MM.1S (cell line): ENCODE measurements at places on chromosomes 4 and X.
A peak's percentile ranks its signal among the peaks of the same experiment; 100 is the strongest.

DNA sequence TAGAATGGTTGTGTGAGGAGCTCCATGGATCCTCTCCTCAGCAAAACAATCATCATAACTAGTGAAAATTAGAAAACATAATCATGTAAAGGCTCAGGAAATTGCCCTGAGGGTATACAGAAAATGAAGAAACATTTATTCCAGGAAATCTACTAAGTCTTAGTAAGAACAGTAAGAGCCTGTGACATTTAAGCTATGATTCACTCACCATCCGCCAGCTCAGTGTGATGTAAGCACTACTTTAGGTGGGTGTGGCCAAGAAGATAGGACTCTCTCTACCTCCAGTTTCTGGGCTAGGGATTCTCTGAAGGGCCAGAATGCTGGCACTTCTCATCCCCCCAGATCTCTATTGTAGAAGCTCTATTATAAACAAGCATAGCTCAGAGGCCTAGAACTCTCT is 147.5 kb downstream of the DLG3 start:
- DNase-seq: no peak
- no peaks in the 10 kb centered on the region for H3K27me3 ChIP-seq
- no peaks in the 10 kb centered on the region for H3K4me1 ChIP-seq
- no peaks in the 10 kb centered on the region for H3K36me3 ChIP-seq
- H3K27ac ChIP-seq: no peak overlapping the region
- H3K4me3 ChIP-seq: no peak overlapping the region

DNA sequence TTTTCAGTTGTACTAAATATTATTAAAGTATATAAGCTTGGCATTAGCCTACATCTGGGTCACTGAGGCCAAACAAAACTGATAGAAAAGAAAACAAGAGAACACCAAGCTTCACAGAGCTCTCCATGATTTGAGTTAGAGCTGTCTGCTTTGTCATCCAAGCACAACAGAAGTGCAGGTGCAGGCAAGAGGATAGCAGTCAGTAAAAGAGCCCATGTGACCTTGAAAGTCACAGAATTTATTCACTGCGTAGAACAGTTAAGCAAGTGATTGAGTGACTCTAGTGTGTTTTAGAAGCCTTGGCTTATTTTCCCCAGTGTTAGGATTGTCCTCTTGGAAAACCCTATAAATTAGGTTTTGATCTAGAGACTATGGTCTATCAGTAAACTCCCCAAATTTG is 49.4 kb upstream of the PRDM5 start:
- DNase-seq: no peak
- H3K27ac ChIP-seq: no peak overlapping the region
- no peaks in the 10 kb centered on the region for H3K4me1 ChIP-seq

DNA sequence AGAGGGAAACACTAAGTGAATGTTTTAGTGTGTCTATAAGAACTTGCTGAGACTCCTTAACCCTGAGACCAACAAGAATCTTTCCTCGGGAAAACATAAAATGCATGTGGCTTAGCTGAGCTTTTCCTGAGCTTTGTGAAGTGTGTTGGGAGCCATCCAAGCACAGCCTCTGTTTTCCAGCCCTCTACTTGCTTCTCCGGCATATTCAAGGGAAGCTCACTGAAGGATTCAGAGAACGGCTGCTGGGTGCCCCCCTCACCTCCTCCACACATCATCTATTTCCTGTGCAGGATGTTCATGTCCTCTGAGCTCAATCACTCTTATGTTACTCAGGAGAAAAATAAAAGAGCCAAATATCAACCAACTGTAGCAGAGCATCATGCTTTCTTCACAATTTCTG is 492.1 kb downstream of the IL15 start:
- H3K4me1 ChIP-seq: no peaks in the 10 kb centered on the region
- H3K27me3 ChIP-seq: no peaks in the 10 kb centered on the region
- DNase-seq: no peak
- H3K27ac ChIP-seq: no peak overlapping the region
- H3K4me3 ChIP-seq: no peak overlapping the region

GRCh38 chrX:19735244-19735643 is 152.2 kb downstream of the SH3KBP1 start:
- H3K27ac ChIP-seq: no peak overlapping the region; the same call in 1 of the 2 replicates
- H3K4me1 ChIP-seq: peaks cover 18% of the 10 kb centered on the region
- DNase-seq: peak; percentile 49

GRCh38 chr4:86300516-86300915 is 59.3 kb downstream of the MAPK10 start:
- H3K36me3 ChIP-seq: no peaks in the 10 kb centered on the region
- no peak overlapping the region for H3K4me3 ChIP-seq
- no peaks in the 10 kb centered on the region for H3K27me3 ChIP-seq
- H3K27ac ChIP-seq: no peak overlapping the region

- DNase-seq: no peak
- H3K36me3 ChIP-seq: no peaks in the 10 kb centered on the region
- no peak overlapping the region for H3K27ac ChIP-seq
Measured at GRCh38 chr4:158581161-158581560, 59.5 kb downstream of the RXFP1 start.

DNA sequence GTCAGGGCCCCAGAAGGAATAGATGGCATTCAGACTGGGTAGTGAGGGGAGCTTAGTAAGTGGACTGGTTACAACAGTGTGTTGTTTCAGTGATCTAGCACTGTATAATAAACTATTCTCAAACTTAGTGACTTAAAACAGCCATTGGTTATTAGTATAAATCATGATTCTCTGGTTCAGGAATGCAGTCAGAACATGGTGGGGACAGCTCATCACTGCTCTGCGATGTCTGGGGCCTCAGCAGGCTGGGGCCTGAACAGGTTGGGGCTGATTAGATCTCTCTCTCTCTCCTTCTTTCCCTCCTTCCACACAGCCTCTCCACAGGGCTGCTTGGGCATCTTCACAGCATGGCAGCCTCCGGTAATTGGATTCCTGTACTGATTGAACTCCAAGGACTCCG is 160.4 kb downstream of the GATB start:
- no peak for DNase-seq
- no peak overlapping the region for H3K4me3 ChIP-seq
- no peak overlapping the region for H3K27ac ChIP-seq
- H3K27me3 ChIP-seq: no peaks in the 10 kb centered on the region

GRCh38 chrX:9134366-9134765 is 100.4 kb upstream of the FAM9B start:
- no peaks in the 10 kb centered on the region for H3K4me1 ChIP-seq
- no peak overlapping the region for H3K27ac ChIP-seq
- DNase-seq: no peak
- H3K36me3 ChIP-seq: no peaks in the 10 kb centered on the region
- no peak overlapping the region for H3K4me3 ChIP-seq
- no peaks in the 10 kb centered on the region for H3K27me3 ChIP-seq

DNA sequence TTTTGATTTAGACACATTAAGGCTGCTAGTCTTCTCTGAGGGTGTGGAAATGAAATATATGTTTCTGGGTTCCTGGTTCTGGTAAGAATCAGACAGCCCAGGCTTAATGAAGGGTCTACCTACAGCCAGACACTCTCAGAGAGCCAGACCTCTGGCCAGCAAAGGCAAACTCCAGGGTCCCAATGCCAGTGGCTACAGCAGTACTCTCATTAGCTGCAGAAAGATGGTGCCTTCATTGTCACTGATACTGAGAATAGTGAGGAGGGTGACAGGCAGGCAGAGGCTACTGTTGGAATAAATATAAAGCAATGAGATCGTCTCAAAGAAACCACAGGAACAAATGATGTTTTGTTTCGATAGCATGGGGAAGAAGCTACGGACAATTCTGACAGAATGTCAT is 437.6 kb downstream of the GPM6A start:
- no peaks in the 10 kb centered on the region for H3K27me3 ChIP-seq
- H3K4me3 ChIP-seq: no peak overlapping the region
- no peaks in the 10 kb centered on the region for H3K4me1 ChIP-seq

GRCh38 chr4:6917461-6918271 is 8.0 kb downstream of the TBC1D14 start:
- no peaks in the 10 kb centered on the region for H3K27me3 ChIP-seq
- no peak overlapping the region for H3K27ac ChIP-seq
- H3K4me1 ChIP-seq: no peaks in the 10 kb centered on the region
- H3K36me3 ChIP-seq: no peaks in the 10 kb centered on the region
- no peak for DNase-seq

GRCh38 chr4:72286185-72286584 is 254.4 kb downstream of the NPFFR2 start:
- no peak overlapping the region for H3K4me3 ChIP-seq
- H3K27me3 ChIP-seq: no peaks in the 10 kb centered on the region
- no peak overlapping the region for H3K27ac ChIP-seq
- H3K36me3 ChIP-seq: no peaks in the 10 kb centered on the region
- no peaks in the 10 kb centered on the region for H3K4me1 ChIP-seq
- peak; percentile 23 for DNase-seq

- H3K4me1 ChIP-seq: peaks cover 29% of the 10 kb centered on the region
- DNase-seq: no peak
- H3K36me3 ChIP-seq: no peaks in the 10 kb centered on the region
Measured at GRCh38 chr4:128394778-128395177, 107.2 kb upstream of the PGRMC2 start.

GRCh38 chr4:67250131-67250896 is 295.0 kb downstream of the CENPC start:
- DNase-seq: no peak
- H3K27me3 ChIP-seq: no peaks in the 10 kb centered on the region
- H3K4me3 ChIP-seq: no peak overlapping the region
- no peak overlapping the region for H3K27ac ChIP-seq
- no peaks in the 10 kb centered on the region for H3K4me1 ChIP-seq

DNA sequence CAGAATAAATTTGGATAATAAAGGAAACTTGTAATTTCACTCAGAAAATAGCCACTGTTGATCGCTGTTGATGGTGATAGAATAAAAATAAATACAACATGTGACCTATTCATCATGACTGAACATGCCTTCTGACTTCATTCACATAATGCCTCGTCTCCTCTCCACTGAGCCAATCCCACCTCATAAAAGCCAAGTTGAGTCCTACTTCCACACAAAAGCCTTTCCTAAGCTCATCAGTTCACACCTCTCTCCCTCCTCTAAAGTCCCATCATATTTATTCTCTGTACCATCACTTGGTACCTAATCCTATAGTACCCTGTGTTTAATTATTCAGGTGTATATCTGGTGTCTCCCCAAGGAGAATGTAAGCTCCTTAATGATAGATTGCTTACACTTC is 37.7 kb downstream of the APOO start:
- no peaks in the 10 kb centered on the region for H3K4me1 ChIP-seq
- no peaks in the 10 kb centered on the region for H3K27me3 ChIP-seq
- no peak overlapping the region for H3K4me3 ChIP-seq
- no peaks in the 10 kb centered on the region for H3K36me3 ChIP-seq

DNA sequence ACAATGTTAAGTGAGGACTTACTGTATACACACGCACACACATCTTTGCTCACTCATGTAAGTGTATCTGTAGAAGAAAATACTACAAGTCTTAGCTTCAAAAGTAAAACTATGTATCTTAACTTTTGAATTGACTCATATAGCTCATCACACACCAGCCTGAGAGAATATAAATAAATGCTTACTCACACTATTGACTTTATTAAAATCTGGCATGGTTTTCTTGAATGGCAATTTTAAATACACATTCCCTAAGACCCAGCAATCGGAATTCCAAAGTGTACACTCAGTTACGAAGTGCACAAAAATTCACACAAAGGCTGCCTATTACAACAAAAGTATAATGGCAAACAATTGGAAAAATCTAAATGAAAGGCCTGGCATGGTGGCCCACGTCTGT is 2.0 kb downstream of the ERCC6L start:
- H3K4me1 ChIP-seq: no peaks in the 10 kb centered on the region
- no peaks in the 10 kb centered on the region for H3K27me3 ChIP-seq
- H3K36me3 ChIP-seq: no peaks in the 10 kb centered on the region
- DNase-seq: no peak
- no peak overlapping the region for H3K4me3 ChIP-seq

GRCh38 chrX:698206-698605 is 67.6 kb downstream of the SHOX start:
- no peak overlapping the region for H3K4me3 ChIP-seq
- DNase-seq: no peak
- H3K27me3 ChIP-seq: no peaks in the 10 kb centered on the region
- H3K27ac ChIP-seq: no peak overlapping the region
- no peaks in the 10 kb centered on the region for H3K36me3 ChIP-seq
- no peaks in the 10 kb centered on the region for H3K4me1 ChIP-seq

DNA sequence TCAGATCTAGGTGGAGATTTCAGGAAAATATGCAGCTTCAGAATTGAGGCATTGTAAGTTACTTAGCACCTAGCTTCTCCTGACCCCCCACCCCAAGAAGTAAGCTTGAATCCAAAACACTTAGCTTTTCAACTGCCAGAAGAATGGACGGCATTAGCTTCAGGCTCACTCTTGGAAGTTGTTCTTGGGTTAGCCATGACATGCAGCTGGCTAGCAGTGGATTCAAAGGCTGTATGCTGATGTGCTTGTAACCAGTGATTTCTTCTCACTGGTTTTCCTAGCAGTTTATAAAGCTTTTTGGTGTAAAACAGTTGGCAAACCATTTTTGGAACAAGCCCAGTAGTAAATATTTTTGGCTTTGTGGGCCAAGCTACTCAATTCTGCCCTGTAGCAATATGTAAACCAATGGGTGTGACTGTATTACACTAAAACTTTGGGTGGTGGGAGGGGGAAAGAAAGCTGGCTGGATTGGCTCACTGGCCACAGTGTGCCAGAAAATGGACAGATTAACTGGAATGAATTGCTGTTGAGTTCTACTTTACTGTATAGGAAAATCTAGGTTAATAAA is 85.6 kb downstream of the SHROOM2 start:
- H3K36me3 ChIP-seq: no peaks in the 10 kb centered on the region
- no peak overlapping the region for H3K27ac ChIP-seq
- no peaks in the 10 kb centered on the region for H3K4me1 ChIP-seq
- no peak overlapping the region for H3K4me3 ChIP-seq

DNA sequence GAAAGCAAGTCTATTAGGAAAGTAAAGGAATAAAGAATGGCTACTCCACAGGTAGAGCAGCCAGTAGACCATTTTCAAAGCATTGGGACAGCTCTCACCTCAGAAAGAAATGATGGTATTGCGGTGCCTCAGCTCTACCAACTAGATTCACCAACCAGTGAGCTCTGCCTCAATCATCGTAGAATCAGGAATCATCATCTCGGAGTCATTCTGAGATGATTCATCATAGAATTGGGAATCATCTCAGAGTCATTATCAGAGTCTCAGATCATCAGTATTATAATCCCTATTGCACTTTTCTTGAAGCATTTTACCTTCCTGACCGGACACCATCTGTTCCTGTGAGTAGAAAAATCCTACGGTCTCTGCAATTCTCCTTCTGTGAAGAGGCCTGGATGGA is 17.5 kb upstream of the SAT1 start:
- H3K4me3 ChIP-seq: no peak overlapping the region
- no peaks in the 10 kb centered on the region for H3K4me1 ChIP-seq
- no peaks in the 10 kb centered on the region for H3K27me3 ChIP-seq
- no peak overlapping the region for H3K27ac ChIP-seq
- no peaks in the 10 kb centered on the region for H3K36me3 ChIP-seq
- DNase-seq: no peak

DNA sequence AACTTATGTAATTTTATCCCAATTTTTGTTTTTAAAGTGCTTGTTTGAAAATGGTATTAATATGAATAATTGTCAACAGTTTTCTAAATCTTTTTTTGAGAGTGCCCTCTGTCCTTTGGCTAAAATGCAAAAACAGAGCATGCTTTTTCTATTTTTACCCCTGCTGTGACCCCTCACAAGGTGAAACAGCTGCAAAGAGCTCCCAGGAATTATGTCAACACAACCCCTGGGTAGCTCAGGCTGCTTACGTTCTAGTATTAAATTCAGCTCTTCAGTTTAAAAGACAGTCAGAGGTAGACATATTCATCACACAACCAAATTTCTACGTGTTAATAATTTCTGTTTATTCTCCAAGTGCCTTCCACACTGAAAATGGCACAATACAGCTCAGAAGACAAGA is 367.5 kb downstream of the PRDM5 start:
- H3K27me3 ChIP-seq: no peaks in the 10 kb centered on the region
- H3K4me3 ChIP-seq: no peak overlapping the region
- no peaks in the 10 kb centered on the region for H3K36me3 ChIP-seq
- peaks cover 6% of the 10 kb centered on the region for H3K4me1 ChIP-seq
- no peak overlapping the region for H3K27ac ChIP-seq
